ENCODE measurements at places on chromosomes 6 and 20. TPM values are rescaled to one million over a fixed set of nuclear protein-coding genes. Genes with fewer than 3 reads are reported as not detected.

- DNase-seq: no peak
Observed at GRCh38 chr6:35382015-35382414, 39.7 kb downstream of the PPARD start.

The PRDM1 gene
- 2.0 TPM for total RNA-seq

The HLA-DRB5 gene
- total RNA-seq: 14.0 TPM

GRCh38 chr6:130931683-130932082 lies 104.5 kb downstream of the SMLR1 start:
- no peak for DNase-seq

- no peak for DNase-seq
Observed at GRCh38 chr6:71509191-71510005, 220.8 kb downstream of the OGFRL1 start.

DNA sequence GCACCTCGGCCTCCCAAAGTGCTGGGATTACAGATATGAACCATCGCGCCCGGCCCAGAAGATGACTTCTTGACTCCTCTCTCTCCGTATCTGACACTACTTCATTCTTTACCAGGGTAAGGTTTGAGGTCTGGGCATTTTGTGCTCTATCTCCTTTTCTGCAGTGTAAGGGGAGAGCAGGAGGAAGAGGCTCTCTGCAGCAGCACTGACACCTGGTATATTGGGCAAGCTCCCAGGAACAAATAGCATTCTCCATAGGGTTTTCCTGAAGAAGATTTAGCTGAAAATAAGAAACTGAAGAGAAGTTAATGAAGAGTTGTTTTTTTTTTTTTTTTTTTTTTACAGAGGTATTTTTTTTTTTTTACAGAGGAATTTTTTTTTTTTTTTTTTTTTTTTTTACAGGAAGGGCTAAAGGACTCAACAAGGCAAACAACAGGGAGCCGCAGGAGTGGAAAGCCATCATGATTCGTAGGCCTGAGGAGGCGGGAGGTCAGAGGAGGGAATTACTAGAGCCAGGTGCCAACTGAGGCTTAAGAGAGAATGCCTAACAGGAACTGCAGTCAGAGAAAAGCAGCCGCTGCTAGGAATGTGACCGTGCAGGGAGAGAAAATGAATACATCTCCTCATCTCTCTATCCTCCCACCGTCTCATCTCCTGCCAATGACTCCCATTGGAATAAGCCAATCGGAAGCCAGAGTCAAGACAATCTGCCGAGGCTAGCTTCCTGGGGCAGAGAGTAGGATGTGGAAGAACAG lies 34.7 kb upstream of the ADGRF4 start:
- no peak for DNase-seq

DNA sequence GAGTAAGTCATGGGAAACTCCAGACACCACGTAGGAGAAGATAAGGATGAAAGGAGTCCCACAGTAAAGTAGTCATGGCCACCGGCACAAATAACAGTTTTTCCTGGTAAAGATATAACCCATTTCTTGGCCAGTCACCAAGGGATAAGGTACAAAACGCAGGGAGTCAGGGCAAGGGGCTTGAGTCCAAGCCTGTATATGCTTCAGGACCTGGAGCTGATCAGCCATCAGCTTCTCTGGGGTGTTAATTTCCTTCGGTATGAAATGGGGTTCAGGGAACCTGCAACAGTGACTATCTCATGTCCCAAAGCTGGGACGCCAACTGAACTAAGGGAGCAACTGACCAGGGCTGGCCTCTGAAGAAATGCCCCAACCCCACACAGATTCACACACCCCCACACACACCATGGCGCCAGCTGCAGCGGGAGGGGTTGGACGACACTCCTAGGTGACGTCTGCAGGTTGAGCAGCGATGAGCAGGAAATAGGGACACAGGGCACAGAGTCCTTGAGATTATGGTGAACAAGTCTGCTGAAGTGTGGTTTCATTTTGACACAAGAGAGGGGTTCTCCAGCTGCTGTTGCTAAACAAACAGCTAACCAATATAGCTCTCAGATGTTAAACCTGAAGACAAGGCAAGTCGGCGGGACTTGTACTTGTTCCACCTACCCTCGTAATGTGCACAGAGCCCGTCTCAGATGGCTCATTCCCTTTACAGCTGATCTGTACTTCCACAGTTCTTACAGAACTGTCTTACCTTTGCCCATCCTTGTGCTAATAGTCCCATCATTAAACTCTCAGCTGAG lies 7.4 kb upstream of the ADTRP start:
- DNase-seq: no peak

GRCh38 chr20:35478804-35479472 lies 23.5 kb downstream of the CEP250 start:
- DNase-seq: no peak

- no peak for DNase-seq
Observed at GRCh38 chr6:97055743-97056142, 131.2 kb downstream of the KLHL32 start.

Data from cardiac septum (tissue), 1 donor.